ENCODE measurements at places on chromosomes 1 and 21.

DNA sequence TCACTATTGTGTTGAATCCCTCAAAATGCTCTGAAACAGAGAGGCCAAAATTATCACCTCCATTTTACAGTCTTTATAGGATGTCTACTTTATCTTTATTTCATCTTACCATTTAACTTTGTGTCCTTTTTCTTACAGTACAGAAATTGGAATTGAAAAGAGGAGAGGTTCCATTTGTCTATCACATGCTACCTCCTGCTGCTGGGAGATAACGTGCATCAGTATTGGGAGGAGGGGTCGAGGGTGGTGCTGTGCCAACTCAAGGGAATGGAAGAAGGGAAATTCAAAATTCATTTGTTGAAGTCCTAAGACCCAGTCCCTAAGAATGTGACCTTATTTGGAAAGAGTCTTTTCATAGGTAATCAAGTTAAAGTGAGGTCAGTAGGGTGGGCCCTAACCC lies 85.3 kb downstream of the HHIPL2 start:
- DNase-seq: no peak

- DNase-seq: no peak
Observed at GRCh38 chr1:8718850-8719361, 98.5 kb downstream of the RERE start.

DNA sequence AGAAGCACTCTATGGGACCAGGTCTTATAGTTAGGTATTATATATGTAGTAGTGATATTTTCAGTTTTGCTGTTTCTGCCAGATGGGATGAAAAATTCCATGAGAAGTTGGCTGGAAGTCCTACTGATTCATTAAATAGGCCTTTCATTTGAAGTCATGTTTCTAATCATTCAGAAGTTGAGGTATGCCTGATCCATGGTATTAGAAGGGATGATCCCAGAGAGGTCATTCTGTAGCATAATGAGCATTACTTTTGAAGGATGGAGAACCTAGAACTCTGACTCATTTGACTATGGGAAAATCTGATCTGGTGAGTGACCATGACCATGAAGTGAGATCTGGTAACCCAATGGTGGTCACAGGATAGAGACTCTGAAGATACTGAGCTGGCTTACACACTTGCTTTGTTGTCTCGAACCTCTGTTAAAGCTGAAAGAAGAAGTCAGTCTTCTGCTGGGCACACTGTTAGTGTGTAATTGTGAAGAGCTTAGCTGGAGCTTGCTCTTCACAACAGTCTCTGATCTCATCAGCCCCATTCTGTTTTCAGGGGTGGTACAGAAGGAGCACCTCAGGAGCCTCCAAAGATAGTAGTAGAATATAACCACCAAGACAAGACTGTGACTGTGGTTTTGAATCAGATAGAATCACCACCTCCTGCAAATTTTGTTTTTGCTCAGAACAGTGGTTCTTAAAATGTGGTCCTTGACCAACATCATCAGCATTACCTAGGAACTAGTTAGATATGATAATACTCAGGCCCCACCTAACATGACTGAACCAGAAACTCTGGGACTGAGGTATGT lies 9.0 kb downstream of the MGST3 start:
- no peak for DNase-seq

DNA sequence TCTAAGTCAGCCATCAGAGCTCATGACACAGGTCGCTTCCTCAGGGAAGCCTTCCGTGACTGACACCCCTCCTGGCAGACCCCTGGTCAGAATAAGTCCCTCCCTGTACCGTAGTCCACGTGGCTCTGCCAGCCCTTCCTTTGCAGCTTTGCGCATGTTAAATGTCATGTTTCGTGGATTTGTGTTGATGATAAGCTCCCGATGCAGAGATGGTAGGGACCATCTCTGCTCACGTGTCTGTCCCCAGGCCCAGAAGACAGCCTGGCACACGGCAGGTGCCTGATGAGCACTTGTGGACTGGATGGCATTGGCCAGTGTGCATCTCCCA lies 75.9 kb downstream of the DHRS3 start:
- no peak for DNase-seq
